ENCODE measurements at places on chromosomes 13 and 19. TPM values are rescaled to one million over a fixed set of nuclear protein-coding genes. Genes with fewer than 3 reads are reported as not detected.

Gene LMTK3
- total RNA-seq: 2.9 TPM

Gene SIGLEC10
- total RNA-seq: 1.4 TPM

- DNase-seq: no peak
These were observed 29.1 kb upstream of the IGFL4 start for GRCh38 chr19:46069806-46070341.

DNA sequence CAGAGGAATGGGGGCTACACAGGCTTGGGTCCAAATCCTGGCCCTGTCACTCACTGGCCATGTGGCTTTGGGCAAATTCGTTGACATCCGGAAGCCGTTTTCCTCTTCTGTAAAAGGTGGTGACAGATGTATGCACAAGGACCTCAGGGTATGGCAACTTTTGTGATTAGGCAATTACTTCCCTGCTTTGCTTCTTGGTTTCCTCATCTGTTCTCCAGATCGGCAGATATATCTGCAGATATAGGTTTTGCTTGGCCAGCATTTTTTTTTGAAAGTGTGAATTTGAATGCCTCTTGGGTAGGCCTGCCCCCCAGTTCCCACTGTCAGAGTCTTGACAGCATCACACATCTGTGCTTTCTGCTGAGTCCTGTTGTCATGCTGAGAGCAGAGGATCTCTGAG is 17.7 kb downstream of the TMEM272 start:
- DNase-seq: no peak

GRCh38 chr13:73809561-73809960 is 324.6 kb downstream of the KLF12 start:
- no peak for DNase-seq

GRCh38 chr13:76934671-76935070 is 13.6 kb upstream of the ACOD1 start:
- DNase-seq: no peak

GRCh38 chr19:1402411-1403070 is 1.2 kb upstream of the GAMT start:
- no peak for DNase-seq

GRCh38 chr13:39527961-39528660 is 74.9 kb downstream of the LHFPL6 start:
- DNase-seq: no peak

All from left cardiac atrium (tissue), 4 donors.